Colonic mucosa (tissue), 4 donors: ENCODE measurements at places on chromosomes 13 and 19. TPM values are rescaled to one million over a fixed set of nuclear protein-coding genes. Genes with fewer than 3 reads are reported as not detected.
A peak's percentile ranks its signal among the peaks of the same experiment; 100 is the strongest.

GRCh38 chr19:49214701-49215100, 57.1 kb downstream of the TRPM4 start:
- H3K27ac ChIP-seq, result no peak overlapping the region
- H3K4me1 ChIP-seq, result no peaks in the 10 kb centered on the region
- peaks cover 9% of the 10 kb centered on the region for H3K36me3 ChIP-seq
- no peak for DNase-seq
- H3K4me3 ChIP-seq, result no peak overlapping the region
- H3K27me3 ChIP-seq, result no peaks in the 10 kb centered on the region

- H3K27ac ChIP-seq, result no peak overlapping the region
- no peak for DNase-seq
- no peaks in the 10 kb centered on the region for H3K36me3 ChIP-seq
Measured at GRCh38 chr19:28285078-28285477, 927.9 kb downstream of the UQCRFS1 start.

DNA sequence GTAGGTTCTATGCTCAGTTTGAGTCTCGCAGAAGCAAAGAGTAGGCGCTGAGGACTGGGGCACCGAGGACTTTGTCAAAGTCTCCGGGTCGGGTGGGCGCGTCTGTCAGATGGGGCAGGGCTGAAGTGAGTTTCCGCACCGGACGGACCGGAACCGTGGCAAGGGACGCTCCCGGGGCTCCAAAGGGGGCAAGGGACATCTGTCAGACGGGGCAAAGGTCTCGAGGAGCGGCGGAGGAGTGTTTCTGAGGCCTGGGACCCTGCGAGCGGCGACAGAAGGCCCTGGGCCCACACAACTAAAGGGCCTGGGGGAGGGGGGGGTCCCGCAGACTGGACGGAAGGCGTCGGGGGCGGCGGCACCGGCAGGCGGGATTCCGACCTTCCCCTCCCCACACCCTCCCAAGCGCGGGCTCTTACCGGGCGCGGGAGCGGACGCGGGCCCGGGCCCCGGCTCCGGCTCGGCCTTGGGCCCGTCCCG, 13.3 kb upstream of the AKAP8L start:
- H3K36me3 ChIP-seq, result peaks cover 2% of the 10 kb centered on the region
- H3K4me1 ChIP-seq, result peaks cover 13% of the 10 kb centered on the region
- H3K4me3 ChIP-seq, result peak overlapping the region; percentile 85
- H3K27me3 ChIP-seq, result no peaks in the 10 kb centered on the region

GRCh38 chr19:45071969-45072790, 4.1 kb downstream of the ZNF296 start:
- peaks cover 8% of the 10 kb centered on the region for H3K36me3 ChIP-seq
- no peak overlapping the region for H3K4me3 ChIP-seq
- no peak overlapping the region for H3K27ac ChIP-seq
- H3K27me3 ChIP-seq, result no peaks in the 10 kb centered on the region
- H3K4me1 ChIP-seq, result peaks cover 7% of the 10 kb centered on the region

GRCh38 chr19:5804516-5805461, at the start of gene NRTN:
NRTN (plus strand) TSS chr19:5805067; CDS start chr19:5824166, 19,099 bp downstream.
- H3K4me3 ChIP-seq, result peak within 1 kb of the TSS; percentile 32
- H3K36me3 ChIP-seq, result no peaks in the 10 kb centered on the region
- H3K27me3 ChIP-seq, result no peaks in the 10 kb centered on the region
- H3K27ac ChIP-seq, result no peak within 1 kb of the TSS
- H3K4me1 ChIP-seq, result peaks cover 4% of the 10 kb centered on the region

- H3K4me3 ChIP-seq, result no peak overlapping the region
- no peak for DNase-seq
- peak overlapping the region; percentile 47 for H3K27ac ChIP-seq
Measured at GRCh38 chr13:98171900-98172589, 5.0 kb downstream of the RNF113B start.

- no peaks in the 10 kb centered on the region for H3K36me3 ChIP-seq
- no peak overlapping the region for H3K27ac ChIP-seq
- no peaks in the 10 kb centered on the region for H3K4me1 ChIP-seq
- DNase-seq, result no peak
- H3K4me3 ChIP-seq, result no peak overlapping the region
Measured at GRCh38 chr19:23774106-23774505, 15.4 kb upstream of the ZNF681 start.

GRCh38 chr13:48210178-48210577, 22.8 kb upstream of the ITM2B start:
- H3K27ac ChIP-seq, result no peak overlapping the region
- no peak overlapping the region for H3K4me3 ChIP-seq
- no peak for DNase-seq
- H3K4me1 ChIP-seq, result no peaks in the 10 kb centered on the region
- H3K36me3 ChIP-seq, result no peaks in the 10 kb centered on the region

DNA sequence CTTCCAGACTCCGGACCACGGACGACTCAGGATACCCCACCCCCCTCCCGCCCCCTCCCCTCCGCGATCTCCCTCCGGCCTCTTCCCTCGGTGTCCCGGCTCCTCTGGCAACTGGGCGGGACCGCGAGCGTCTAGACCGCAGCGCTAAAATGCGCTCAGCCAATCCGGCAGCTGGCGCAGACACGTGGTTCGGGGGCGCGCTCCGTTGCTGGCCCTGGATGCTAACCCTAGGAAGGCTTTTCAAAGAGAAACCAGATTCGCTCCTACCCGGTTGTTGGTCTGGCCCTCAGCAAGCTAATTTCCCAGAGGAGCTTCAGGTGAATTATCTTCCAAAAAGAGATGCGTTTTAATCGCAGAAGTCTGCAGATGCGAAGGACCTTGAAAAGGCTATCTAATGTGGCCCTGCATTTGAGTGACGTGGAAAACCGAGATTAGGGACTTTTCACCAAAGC, at the start of gene DZIP1:
TSS of gene DZIP1 (minus strand) at position 106 of the 452 bp plus-strand sequence. CDS start 2,677 bp downstream, outside the sequence.
- peak within 1 kb of the TSS; percentile 47 for H3K27ac ChIP-seq
- peaks cover 39% of the 10 kb centered on the region for H3K27me3 ChIP-seq
- H3K4me3 ChIP-seq, result peak within 1 kb of the TSS; percentile 45
- H3K4me1 ChIP-seq, result no peaks in the 10 kb centered on the region

GRCh38 chr13:103250071-103250470, 183.9 kb upstream of the SLC10A2 start:
- no peaks in the 10 kb centered on the region for H3K4me1 ChIP-seq
- H3K36me3 ChIP-seq, result no peaks in the 10 kb centered on the region
- no peak overlapping the region for H3K4me3 ChIP-seq
- no peak for DNase-seq
- H3K27ac ChIP-seq, result no peak overlapping the region

RDH8 gene
- not detected for total RNA-seq

NKPD1 gene
- not detected for total RNA-seq

CGB3 gene
- total RNA-seq, result not detected

ACTMAP gene
- total RNA-seq, result 18.7 TPM

MAP4K1 gene
- total RNA-seq, result 4.9 TPM
